NCI-H1092 treated with DMSO at 0.1 percent for 48 hours (cell line): ENCODE measurements at places on chromosomes 7 and 10.
A peak's percentile ranks its signal among the peaks of the same experiment; 100 is the strongest.

- DNase-seq: no peak
Measured at GRCh38 chr7:117997862-117998825, 124.9 kb upstream of the CTTNBP2 start.

- DNase-seq: no peak
Measured at GRCh38 chr10:52464368-52465124, 150.5 kb downstream of the DKK1 start.

DNA sequence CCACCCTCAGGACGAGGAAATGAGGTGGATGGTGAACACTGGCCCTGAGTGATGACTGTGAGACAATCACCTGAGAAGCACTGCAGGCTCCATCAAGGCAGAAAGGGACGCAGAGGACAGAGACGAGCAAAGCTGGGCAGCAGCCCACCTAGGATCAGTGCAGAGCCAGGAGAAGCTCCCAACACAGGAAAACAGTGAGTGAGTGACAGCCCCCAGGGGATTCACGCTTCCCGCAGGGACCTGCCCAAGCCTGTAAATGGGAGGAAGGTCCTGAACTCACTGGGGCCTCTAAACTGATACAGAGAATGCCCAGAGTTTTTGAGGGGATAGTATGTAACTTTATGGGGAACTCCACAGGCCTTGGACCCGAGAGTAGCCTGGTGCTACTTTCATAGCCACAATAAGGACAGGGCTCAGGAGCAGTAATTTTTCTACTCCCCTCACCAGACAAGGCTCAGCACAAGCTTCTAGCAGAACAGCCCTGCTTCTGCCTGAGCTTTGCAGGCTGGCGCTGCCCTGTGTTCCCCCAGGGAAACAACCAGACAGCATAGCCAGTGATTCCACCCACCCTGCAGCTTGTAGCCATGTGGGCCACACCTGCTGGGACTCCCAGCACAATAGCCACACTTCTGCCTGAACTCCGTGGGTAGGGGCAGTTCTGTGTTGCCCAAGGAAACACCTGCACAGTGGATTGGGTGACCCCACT lies 708.4 kb downstream of the POM121L12 start:
- DNase-seq: no peak

DNA sequence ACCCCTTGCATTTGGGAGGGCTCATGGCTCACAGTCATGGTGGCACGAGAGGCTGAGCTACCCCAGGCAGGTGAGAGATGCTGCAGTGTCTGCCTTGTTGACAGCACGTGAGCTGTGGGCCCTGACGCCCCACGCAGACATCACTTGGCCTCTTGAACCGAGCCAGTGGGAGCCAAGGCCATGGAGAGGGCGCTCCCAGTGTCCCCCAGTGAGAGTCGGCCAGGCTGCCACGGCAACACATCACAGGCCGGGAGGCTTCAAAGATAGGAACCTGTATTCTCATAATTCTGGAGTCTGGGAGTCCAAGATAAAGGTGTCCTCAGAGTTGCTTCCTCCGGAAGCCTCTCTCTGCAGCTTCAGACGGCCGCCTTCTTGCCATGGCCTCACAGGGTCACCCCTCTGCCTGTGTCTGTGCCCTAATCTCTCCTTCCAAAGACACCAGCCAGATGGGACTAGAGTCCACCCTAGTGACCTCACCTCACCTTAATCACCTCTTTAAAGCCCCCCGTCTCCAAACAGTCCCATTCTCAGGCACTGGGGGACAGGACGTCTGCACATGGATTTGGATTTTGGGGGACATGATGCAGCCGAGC lies 119.6 kb downstream of the KLF6 start:
- DNase-seq: no peak

- DNase-seq: no peak
Measured at GRCh38 chr7:73768641-73769480, 1.2 kb downstream of the CLDN3 start.

- peak; percentile 12 for DNase-seq
Measured at GRCh38 chr10:71334221-71334791, 15.2 kb downstream of the SLC29A3 start.

DNA sequence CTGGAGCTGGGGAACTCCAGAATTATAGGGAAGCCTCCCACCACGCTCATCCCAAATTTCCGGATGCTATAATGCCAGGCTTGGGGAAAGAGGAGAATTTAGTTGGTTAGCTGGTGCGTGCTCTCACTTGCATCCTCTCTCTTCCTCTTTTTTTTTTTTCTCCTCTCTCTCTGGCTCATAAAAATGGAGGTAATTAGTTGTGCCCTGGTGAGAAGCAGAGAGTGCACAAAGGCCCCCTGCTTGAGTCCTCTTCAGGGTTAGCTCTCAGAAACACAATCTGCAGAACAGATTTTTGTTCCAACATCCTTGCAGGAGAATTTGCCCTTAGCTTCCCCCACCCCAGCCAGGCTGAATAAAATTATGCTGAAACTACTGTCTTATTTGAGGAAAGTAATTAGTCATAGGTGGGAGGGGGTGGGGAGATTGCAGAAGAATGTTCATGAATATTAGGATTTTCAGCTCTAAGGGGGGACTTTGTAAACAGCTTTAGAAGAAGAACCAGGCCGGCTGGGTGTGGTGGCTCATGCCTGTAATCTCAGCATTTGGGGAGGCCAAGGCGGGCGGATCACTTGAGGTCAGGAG lies 7.6 kb downstream of the SERPINE1 start:
- no peak for DNase-seq

DNA sequence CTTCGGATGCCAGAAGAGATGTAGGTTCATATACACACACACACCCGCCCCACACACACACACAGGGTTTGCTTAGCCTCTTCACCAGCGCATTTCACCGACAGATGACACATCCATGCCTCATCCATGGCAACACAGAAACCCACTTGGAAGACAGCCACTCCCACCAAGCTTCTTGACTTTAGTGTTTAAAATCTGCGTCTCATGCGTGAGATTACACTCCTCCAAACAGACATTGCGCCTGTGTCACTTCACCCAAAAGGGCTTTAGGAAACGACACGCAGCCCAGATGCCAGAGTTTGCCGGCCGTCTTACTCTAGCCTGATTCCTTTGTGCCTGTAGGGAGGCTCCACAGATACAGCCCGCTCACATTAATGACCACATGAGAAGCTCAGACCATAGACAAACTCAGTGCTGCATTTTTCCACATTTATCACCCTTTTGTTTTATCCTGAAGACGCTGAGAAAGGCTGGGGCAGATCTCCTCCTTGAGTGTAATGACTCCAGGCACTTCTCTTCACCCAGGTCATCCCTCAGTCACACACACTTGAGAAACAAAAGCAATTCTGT lies 73.8 kb downstream of the DIP2C start:
- no peak for DNase-seq

- no peak for DNase-seq
Measured at GRCh38 chr10:75102830-75103673, 8.4 kb upstream of the SAMD8 start.

GRCh38 chr7:67392596-67393438 lies 396.2 kb downstream of the TYW1 start:
- peak; percentile 34 for DNase-seq

DNA sequence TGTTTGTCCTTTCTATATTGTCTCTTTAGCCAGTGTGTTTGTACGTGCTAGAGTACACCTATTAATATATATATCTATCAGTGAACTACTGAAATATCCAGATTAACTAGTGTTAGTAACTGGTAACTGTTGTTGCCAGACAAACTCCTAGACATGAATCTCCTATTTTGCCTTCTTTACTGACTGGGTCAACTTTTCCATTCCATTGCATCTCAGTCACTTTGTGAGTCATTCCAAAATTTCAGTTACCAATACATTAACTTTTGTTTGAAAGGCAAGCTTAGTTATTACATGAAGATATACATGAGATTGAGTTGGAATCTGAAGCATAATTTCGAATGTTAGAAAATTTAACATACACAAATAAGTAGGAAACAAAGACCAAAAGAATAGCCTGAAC lies 51.4 kb downstream of the BTAF1 start:
- DNase-seq: no peak

DNA sequence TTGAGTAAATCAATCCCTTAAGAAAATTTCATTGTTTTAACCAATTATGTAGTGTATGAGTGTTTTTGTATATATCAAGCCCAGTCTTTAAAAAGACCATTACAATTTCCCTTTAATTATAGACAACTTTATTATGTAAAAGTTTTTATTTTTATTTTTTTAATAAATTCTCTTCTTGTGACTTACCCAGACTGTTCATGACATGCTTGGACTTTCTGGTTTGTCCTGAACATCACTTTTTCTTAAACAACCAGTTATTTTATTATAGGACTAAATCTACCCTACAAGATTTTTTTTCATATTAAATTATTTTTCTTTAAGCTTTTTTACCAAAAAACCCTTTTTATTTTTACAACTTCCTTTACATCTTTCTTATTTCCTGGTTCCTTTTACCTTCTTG lies 410.4 kb downstream of the ATRNL1 start:
- DNase-seq: no peak

GRCh38 chr7:15557186-15557585 lies 4.6 kb downstream of the AGMO start:
- peak; percentile 69 for DNase-seq

DNA sequence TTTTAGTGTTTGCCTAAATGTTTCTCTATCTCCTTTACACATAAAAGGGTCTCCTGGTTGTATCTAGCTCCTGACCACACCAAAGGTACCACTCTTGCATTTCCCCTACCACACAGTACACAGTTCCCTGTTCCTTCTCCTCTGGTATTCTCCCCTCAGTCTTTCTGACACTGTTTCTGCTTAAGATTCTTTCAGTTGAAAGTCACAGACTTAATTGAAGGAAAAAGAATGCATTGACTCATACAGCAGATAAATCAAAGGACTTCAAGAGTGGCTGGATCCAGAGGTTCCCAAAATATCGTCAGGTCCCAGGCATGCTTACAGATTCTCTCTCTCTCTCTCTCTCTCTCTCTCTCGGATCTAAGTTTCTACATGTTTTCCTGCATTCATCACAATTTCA lies 185.6 kb upstream of the LRGUK start:
- no peak for DNase-seq

GRCh38 chr7:97012365-97013133 lies 7.2 kb downstream of the DLX6 start:
- no peak for DNase-seq

GRCh38 chr10:10872035-10872673 lies 145.5 kb upstream of the CELF2 start:
- DNase-seq: no peak

GRCh38 chr10:28160866-28161405 lies 141.9 kb downstream of the MPP7 start:
- no peak for DNase-seq

- DNase-seq: no peak
Measured at GRCh38 chr10:78173360-78174015, 139.8 kb downstream of the RPS24 start.

DNA sequence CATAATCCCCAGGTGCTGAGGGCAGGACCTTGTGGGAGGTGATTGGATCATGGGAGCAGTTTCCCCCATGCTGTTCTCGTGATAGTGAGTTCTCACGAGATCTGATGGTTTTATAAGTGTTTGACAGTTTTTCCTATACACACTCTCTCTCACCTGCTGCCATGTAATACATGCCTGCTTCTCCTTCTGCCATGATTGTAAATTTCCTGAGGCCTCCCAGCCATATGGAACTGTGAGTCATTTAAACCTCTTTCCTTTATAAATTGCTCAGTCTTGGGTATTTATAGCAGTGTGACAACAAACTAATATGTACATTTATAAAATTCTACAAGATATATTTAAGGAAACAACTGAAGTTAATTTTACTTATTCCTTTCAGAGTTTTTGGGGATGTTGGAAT lies 170.8 kb upstream of the BET1 start:
- DNase-seq: no peak

DNA sequence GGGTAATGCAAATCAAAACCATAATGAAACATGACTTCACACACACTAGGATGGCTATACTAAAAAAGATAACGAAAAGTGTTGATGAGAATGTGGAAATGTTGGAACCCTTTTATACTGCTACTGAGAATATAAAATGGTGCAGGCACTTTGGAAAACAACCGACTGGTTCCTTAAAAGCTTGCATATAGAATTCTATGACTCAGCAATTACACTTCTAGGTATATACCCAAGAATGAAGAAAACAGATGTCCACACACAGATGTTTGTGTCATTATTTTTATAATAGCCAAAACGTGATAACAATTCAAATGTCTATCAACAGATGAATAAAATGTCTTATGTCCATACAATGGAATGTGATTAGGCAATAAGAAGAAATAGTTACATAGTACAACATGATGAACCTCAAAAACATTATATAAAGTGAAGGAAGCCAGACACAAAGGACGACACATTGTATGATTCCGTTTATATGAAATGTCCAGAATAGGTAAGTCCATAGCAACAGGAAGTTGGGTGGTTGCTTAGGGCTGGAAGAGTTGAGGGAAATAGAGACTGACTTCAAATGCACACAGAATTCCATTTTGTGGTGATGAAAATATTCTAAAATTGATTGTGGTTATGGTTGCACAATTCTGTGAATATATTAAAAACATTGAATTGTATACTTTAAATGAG lies 148.3 kb upstream of the PHYHIPL start:
- DNase-seq: no peak

GRCh38 chr7:2205036-2205780 lies 27.5 kb downstream of the MAD1L1 start:
- no peak for DNase-seq

DNA sequence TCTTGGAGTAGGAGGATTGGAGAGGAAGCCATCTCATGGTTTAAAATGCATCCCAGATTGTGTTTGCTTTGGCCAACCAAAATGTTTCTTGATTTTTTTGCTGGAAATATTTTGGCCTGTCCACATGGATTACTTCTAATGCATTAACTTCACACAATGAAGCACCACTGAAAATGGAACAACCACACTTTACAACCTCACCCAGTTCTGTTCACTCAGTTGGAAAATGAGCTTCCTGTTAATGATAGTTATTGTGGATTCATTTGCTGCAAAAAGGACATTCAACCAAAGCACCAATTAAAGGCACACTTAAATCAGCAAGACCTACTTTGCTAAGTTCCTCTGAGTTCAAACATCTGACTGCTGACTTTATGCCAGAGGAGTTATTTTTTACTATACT lies 11.3 kb upstream of the A1CF start:
- no peak for DNase-seq

- DNase-seq: no peak
Measured at GRCh38 chr10:113585949-113586348, 33.1 kb downstream of the HABP2 start.

GRCh38 chr10:132891368-132891767 lies 51.0 kb downstream of the CFAP46 start:
- DNase-seq: no peak

- no peak for DNase-seq
Measured at GRCh38 chr10:11521860-11522259, 89.6 kb downstream of the USP6NL start.

DNA sequence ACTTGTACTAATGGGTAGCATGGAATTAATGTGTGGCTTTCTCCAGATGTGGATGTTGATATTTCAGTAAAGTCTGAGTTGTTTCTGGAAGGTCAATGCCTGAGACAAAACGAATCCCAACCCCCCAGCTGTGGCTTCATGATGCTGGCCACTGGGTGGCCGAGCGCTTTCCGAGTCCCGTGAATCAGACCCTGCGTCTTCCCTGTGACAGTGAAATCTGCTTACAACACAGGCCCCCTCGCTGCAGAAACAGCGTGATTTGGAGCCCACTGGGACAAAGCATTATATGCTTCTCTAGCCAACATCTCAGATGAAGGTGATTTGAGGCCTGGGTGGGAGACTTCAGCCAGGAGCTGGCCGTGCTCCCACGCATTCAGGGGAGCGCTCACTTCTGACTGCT lies 124.7 kb downstream of the WDR37 start:
- no peak for DNase-seq
